Karpas-422 (cell line): ENCODE measurements at places on chromosomes 7 and 10. TPM values are rescaled to one million over a fixed set of nuclear protein-coding genes. Genes with fewer than 3 reads are reported as not detected.
A peak's percentile ranks its signal among the peaks of the same experiment; 100 is the strongest.

DNA sequence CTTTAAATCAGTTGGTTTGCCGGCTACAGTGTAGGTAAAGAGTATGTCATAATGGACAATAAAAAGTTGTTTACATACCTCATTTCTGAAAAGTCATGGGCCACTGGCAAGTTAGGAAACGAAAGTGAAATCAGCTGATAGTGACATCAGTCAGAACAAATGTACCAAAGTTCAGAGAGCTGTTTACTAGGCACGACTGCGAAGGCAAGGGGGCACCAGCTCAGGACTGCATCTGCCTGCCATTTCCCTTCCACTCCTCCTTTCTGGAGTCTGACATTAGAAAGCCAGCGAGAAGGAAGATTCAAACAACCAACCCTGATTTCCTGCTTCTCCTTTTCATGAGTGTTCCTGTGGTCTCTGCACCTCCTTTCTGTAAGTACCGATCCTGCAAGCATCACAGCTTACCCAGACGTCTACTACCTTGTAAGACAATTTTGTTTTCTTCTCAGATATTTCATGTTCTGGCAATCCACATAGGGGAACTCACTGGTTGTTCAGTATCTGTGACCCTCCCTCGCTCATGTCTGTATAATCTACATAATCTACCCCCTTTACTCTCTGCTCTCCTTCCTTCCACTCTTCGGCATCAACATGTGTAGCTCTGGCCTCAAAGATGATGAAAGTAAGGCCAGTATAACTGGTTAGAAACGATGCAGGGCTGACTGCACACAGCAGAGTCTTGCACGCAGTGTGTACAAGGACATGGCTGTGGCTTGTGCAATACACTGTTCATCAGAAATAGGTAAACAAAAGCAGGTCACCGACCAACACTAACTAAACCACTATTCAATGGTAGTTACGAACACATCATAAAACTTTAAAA is at the start of gene TMEM140:
Gene TMEM140 (plus strand): TSS at position 174 of the 823 bp plus-strand sequence. CDS start 16,370 bp downstream, outside the sequence.
- DNase-seq = peak; percentile 54

DNA sequence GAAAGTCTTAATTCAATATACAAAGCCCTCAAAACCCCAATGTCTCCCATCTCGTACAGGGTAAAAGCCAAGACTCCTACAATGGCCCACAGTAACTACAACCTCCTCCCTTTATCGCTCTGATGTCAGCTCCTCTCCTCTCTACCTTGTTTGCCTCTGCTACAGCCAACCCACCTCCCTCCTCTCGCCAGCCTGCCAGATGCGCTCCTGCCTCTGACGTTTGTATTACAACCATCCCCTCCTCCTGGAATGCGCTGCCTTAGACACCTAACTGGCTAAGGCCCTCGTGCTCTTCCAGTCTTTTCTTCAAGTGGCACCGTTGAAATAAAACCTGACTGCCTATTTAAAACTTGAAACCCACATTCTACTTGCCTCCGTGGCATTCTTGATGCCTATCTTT is 115.3 kb upstream of the MYO3A start:
- DNase-seq = no peak

The MACC1 gene
- total RNA-seq = 30.4 and 49.9 TPM in 2 replicates

The UCN3 gene
- total RNA-seq = not detected in 2 replicates

GRCh38 chr10:113562069-113562468 is 9.2 kb downstream of the HABP2 start:
- no peak for DNase-seq
